ENCODE measurements at places on chromosomes 3 and 15.

DNA sequence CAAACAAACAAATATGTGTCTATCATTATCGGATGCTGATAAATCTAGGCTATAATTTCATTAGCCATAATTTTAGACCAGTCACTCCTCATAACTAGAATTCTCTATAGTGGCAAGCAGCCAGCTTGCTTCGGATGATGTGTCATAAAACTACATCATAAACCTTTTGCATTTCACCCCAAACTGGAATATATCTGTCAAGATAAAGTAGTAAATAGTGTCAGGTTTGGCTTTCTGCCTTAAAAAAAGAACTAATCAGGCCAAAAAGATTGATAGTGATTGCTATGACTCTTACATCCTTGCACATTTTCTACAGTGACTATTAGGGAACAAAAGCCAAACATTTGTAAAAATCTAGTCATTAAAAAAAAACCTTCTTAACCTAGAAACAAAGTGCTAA is 51.0 kb downstream of the DPPA2 start:
- DNase-seq, result no peak

DNA sequence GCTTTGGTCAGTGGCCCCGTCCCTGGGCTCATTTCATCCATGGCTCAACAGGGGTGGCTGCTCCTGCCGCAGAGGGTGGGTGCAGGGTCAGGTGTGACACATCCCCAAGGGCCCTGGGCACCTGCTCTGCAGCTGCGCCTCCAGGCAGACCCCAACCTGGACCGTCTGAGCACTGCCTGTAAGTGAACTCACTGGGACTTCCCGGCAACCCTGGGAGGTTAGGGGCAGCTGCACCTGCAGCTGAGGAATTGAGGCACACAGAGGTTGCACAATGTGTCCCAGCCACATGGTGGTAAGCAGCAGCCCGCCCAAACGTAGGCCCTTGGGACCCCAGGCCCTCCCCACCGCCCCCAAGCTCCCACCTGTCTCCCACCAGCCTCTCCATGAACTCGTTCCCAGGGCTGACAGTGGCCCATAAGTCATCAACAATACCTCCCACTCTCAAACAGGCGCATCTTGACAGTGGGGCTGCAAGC is 55.1 kb downstream of the PLXNA1 start:
- no peak for DNase-seq

GRCh38 chr3:45864760-45865519 is 21.4 kb upstream of the CCR9 start:
- DNase-seq, result no peak

- DNase-seq, result no peak
Measured at GRCh38 chr3:111045564-111045963, 26.1 kb upstream of the NECTIN3 start.

Data from NCI-H1048 (cell line).